GM20000 (cell line): ENCODE measurements at places on chromosomes 11 and 22.

GRCh38 chr11:14593671-14594070 lies 49.9 kb upstream of the PDE3B start:
- DNase-seq = no peak

- DNase-seq = no peak
Measured at GRCh38 chr11:130519128-130519932, 70.9 kb downstream of the ADAMTS15 start.

GRCh38 chr22:20386336-20386735 lies 7.6 kb upstream of the ZNF74 start:
- no peak for DNase-seq

- DNase-seq = no peak
Measured at GRCh38 chr11:40037005-40037404, 1422.4 kb downstream of the LRRC4C start.

GRCh38 chr11:74453373-74453975 lies 13.9 kb downstream of the KCNE3 start:
- peak; percentile 77 for DNase-seq

GRCh38 chr22:48151641-48152040 lies 1389.2 kb downstream of the TBC1D22A start:
- DNase-seq = no peak

- DNase-seq = peak; percentile 96
Measured at GRCh38 chr22:50342651-50343540, at the start of gene PPP6R2. PPP6R2 (plus strand) TSS chr22:50343327; CDS start chr22:50393909, 50,582 bp downstream.

DNA sequence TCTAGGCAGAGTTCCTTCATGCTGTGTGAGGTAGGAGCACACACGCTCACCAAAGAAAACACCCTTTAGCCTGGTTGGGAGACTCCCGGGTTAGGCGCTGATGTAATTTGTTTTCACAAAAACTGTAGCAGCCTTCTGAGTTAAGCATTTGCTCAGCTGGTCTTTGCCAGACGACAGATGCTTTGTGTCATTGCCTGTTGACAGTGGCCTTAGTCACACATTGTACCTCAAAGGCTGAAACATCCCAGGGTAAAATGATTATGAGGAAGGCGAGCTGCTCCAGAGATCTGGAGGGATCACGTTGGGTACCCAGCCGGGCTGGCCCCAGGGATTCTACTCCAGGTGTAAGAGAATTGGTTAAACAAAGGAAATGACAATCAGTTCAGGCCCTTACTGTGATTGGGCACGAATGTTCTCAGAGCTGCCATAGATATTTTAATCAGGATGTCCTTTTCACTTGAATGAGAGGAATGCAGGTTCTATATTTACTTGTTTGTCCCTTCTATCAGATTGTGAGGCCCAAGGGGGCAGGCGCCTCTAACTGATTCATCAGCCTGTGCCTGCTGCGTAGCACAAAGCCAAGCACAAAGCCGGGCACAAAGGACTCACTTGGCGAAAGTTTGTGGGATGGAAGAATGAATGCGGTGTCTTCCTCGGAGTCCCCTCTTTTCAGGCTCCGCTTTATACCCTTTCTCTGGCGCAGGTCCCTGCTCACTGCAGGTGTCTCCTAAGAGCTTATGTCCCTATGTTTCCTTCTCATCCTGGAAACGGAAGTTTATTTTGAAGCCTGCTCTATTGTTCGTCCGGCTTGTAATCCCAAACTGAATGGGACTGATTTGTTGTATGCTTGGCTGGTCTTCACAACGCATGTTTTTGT lies 47.1 kb downstream of the ADM start:
- no peak for DNase-seq

- DNase-seq = no peak
Measured at GRCh38 chr11:84061726-84062125, 775.6 kb upstream of the CCDC90B start.

- DNase-seq = no peak
Measured at GRCh38 chr22:21758091-21758864, 22.7 kb upstream of the YPEL1 start.

- DNase-seq = no peak
Measured at GRCh38 chr22:19974935-19975706, 33.5 kb upstream of the TXNRD2 start.

GRCh38 chr11:61516675-61517572 lies 8.4 kb downstream of the LRRC10B start:
- peak; percentile 88 for DNase-seq

GRCh38 chr11:64976651-64977050 lies 4.7 kb upstream of the MAJIN start:
- DNase-seq = no peak

- peak; percentile 32 for DNase-seq
Measured at GRCh38 chr22:43270314-43270908, 72.8 kb downstream of the SCUBE1 start.
